ENCODE measurements at places on chromosomes 7 and 10. TPM values are rescaled to one million over a fixed set of nuclear protein-coding genes. Genes with fewer than 3 reads are reported as not detected.

Gene FXYD4
- polyA plus RNA-seq: not detected

Gene CELF2
- polyA plus RNA-seq: 137 TPM

Gene INA
- not detected for polyA plus RNA-seq

Gene AHR
- polyA plus RNA-seq: 3.2 TPM

Measured in naive B cell (primary cell).